Stimulated activated CD4-positive, alpha-beta T cell treated with anti-CD3 and anti-CD28 coated beads, Interleukin-1b, Interleukin-23, amount 100 ng/mL, for 24 hours (primary cell): ENCODE measurements at places on chromosomes 12 and 14.

- DNase-seq = no peak
Observed at GRCh38 chr12:8493084-8493483, 20.2 kb upstream of the CLEC4D start.

GRCh38 chr12:66269757-66270383, 32.4 kb upstream of the HELB start:
- no peak for DNase-seq

GRCh38 chr14:96112032-96112431, 72.9 kb downstream of the C14orf132 start:
- no peak for DNase-seq

DNA sequence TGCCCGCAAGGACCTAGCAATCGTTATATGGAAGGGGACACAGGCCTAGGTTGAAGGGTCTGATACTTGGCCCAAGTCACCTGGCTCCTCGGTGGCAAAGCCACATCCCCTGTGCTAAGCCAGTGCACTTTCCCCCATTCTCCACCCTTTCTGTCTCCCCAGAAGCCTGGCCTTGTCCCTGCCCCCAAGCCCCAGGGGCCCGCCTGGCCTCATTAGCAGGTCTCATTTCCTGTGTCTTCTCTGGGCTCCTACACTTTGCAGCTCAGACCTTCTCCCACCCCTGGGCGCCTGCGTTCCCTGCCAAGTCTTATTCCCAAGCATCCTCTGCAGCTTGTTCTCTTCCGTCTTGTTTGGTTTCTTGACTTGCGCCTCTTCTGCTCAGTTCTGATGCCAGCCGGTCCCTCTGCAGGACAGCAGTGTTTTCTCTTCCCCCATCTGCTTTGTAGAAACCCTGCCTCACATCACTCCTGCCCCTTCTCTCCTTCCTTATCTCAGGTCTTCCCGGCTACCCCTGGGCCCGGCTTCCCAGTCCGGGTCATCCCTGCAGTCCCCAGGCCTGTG, 66.7 kb downstream of the SLC24A4 start:
- no peak for DNase-seq

- no peak for DNase-seq
Observed at GRCh38 chr12:41418586-41418985, 230.5 kb downstream of the PDZRN4 start.

- DNase-seq = no peak
Observed at GRCh38 chr12:130932061-130932930, 21.4 kb upstream of the ADGRD1 start.

GRCh38 chr12:50039151-50039835, 14.0 kb upstream of the RACGAP1 start:
- DNase-seq = peak; percentile 83

- no peak for DNase-seq
Observed at GRCh38 chr14:71586131-71586897, 345.9 kb upstream of the RGS6 start.

- DNase-seq = no peak
Observed at GRCh38 chr12:26245175-26245942, 50.0 kb downstream of the SSPN start.

- no peak for DNase-seq
Observed at GRCh38 chr14:96863327-96863985, 66.3 kb downstream of the VRK1 start.

GRCh38 chr12:38886064-38886463, 19.3 kb downstream of the CPNE8 start:
- no peak for DNase-seq

DNA sequence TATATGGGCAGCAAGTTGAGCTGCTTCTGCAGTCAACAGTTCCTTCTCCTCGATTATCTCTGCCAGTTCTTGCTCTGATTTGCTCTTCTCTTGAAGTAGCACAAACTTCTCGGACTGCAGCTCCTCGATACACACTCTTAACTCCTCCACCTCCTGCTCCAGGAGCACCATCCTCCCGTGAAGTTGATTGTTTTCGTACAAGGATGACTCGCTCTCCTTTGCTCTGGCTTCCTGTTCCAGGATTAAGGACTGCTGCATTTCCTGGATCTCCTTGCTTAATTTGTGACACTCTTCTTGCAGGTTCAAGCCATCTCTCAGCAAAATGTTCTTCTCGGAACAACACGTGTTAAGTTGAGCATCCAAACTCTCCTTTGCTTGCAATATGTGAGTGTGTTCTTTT, 56.2 kb upstream of the VPS33A start:
- DNase-seq = no peak

- no peak for DNase-seq
Observed at GRCh38 chr12:90690120-90690519, 264.9 kb downstream of the CCER1 start.

- no peak for DNase-seq
Observed at GRCh38 chr12:69091442-69092017, 147.8 kb upstream of the CPSF6 start.

DNA sequence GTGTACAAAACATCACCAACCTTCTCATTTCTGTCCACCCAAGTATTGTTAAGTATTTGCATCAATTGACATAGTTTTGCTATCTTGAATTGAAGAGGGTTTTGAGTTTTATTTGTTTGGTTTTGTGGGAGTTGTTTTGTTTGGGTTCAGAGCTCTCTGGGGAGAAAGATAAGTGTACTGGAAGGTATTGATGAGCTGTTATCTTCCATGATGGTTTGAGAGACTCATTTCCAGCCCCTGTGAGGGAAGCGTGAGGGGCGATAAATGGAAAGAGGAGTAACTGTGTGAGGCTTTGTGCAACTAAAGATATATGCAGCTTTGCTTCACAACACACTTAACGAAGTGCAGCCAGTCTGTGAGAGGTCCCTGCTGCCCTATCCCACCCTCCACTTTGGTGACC, 15.7 kb upstream of the CIPC start:
- DNase-seq = no peak
